CD4-positive, alpha-beta T cell treated with Interleukin-6 at 100 ng/mL for 8 hours (primary cell): ENCODE measurements at places on chromosomes 1 and 21.

- no peak for DNase-seq
Observed at GRCh38 chr1:152448095-152448494, 34.0 kb upstream of the CRNN start.

DNA sequence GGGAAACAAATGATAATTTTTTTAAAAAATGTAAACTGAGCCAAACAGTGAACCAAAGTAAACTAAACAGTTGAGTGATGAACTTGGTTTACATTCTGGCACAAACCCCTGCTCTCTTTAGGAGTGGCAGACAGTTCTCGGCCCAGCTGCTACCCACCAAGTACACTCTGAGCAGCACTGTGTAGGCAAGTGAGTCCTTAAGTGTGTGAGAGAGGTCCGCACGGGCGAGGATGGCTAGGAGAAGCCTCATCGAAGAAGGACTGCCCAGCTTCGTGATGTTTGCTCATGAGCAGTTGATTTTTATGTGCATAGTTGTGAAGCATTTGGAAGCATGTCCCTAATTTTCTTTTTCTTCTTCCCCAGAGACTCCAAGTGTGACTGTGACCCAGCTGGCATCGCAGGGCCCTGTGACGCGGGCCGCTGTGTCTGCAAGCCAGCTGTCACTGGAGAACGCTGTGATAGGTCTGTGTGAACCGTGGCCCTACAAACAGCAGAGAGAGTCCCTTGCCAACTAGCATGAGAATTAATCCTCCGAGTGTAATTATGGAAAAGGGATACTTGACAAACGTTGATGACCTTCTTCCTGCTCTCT is 32.1 kb downstream of the LAMC2 start:
- DNase-seq: no peak

- no peak for DNase-seq
Observed at GRCh38 chr1:82377201-82377884, 576.6 kb downstream of the ADGRL2 start.

- DNase-seq: no peak
Observed at GRCh38 chr1:62978741-62979140, 194.8 kb downstream of the ATG4C start.

DNA sequence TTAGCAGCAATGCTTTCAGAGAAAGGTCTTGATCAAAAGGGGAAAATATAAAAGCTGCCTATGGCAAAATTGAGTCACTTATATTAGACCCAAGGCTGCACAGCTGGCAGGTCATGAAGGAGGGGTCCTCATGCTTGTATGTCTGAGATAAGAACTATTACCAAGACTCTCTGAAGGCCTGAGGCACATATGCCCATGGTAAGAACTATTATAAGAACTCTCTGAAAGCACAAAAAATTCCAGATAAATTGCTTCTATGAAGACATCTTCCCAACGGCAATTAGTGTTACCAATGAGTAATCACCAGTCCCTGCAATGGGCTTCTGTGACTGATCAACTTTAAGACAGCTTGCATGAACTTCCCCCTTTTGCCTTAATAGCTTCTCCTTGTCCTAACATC is 42.8 kb upstream of the LRIF1 start:
- no peak for DNase-seq

- no peak for DNase-seq
Observed at GRCh38 chr1:214896921-214897320, 185.6 kb upstream of the KCNK2 start.

DNA sequence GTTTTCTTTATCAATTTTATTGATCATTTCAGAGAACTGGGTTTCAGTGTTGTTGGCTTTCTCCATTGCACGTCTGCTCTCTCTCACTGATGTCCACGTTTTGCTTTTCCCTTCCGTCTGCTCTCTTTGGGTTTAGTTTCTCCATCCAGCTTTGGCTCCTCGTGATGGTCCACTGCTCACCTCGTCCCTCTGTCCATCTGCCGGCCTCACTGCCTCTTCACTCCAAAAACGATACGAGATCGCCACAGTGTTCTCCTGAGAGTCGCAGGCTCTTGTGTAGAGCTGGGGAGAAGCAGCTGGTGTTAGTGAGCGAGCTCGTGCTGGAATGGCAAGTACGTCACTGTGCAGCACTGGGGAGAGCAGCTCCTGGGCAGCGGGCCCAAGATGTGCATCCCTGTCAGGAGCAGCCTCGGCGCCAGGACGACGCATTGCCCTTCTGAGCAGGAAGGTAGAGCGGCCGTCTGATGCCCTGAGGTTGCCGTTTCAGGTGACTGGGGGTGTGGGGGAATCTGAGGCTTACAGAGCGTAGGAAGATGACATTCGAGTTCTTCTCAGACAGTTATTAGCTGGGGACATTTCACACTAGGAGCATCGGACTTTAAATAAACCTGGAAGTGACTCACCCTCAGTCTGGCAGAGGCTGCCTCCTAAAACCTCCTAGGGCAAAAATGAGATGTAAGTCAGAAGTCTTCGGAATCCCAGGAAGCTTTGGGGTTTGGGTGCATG is 31.4 kb upstream of the PCBP3 start:
- no peak for DNase-seq

GRCh38 chr21:41681939-41682718 is 84.7 kb downstream of the RIPK4 start:
- no peak for DNase-seq

DNA sequence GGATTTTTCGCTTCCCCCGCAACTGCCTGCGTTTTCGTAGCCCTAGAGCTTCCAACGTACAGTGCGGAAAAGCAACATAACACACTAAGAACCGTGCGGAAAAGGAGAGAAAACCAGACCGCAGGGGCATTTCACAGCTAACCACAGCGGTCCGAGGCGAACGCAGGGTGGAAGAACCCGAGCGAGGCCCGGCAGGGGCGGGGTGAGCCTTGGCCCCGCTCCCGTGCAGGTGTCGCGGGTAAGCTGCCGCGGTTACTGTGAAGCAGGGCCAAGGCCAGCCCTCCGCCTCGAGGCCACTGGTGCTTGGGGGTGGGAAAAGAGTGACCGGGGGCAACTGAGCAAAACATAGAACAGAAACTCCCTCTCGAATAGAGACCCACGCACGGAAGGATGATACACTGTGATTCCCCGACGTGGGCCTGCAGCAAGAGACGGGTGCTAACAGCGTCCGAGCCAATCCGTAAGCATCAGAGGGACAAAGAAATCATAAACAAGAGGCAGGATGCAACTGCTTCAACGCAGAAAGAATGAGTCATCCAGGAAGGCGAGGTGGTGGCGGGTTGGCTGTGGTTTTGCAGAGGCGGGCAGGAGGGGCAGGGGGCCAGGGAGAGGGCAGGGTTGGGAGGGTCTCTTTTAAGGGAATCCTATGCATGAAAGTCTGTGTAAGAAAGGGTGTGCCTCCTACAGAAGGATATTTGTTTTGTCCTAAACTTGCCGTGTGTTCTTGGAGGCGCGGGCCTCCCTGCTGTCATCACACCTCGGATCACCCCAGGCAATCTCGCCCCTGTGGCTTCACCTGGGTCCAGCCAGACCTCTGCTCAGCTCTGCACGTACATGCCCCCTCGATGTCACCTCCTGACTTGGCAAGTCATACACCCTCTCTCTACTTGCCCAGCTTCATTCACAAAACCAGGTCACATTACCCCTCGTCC is 7.3 kb downstream of the GNG4 start:
- peak; percentile 70 for DNase-seq

DNA sequence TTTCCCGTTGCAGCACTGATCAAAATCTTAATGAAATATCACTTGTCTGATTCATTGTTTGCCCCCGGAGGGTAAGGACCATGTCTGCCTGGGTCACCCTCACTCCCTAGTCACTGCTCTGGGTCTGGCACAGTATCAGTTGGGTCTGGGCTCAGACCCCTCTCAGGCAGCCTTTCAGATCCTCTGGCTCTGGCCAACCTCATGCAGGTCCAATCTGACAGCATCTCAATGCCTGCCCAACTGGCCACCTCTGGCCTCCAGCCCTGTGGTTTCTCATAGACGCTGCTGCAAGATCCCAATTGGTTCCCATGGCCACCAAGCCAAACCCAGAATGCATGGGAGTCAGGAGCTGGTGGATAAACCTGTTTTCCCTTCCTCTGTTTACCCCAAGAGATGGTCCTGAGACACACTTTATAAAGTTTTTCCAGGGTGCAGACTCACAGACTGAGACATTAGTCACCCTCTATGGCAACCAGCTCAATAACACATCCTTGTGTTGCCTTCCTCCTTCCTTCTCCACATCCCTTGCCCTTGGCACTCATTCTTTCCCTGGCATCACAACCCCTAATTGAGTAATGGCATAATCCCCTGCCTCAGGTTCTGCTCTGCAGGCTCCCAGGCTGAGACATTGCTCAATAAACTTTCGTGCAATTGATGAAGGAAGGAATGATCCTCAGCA is 199.2 kb downstream of the GRIK3 start:
- DNase-seq: no peak

GRCh38 chr1:72915581-72915980 is 633.2 kb upstream of the NEGR1 start:
- DNase-seq: no peak

DNA sequence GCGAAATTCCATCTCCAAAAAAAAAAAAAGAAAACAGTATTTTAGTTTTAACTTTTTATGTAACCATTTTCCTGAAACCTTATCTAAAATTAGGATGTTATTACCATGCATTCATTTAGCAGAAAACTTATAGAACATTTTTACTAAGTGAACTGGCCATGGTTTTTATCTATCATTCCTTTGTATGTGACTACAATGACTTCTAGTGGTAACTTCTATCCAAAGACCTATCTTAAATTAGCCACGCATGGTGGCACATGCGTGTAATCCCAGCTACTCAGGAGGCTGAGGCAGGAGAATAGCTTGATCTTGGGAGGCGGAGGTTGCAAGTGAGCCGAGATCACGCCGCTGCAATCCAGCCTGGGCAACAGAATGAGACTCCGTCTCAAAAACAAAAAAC is 11.4 kb downstream of the GGPS1 start:
- no peak for DNase-seq

- DNase-seq: no peak
Observed at GRCh38 chr1:245698860-245699259, 544.1 kb downstream of the KIF26B start.

DNA sequence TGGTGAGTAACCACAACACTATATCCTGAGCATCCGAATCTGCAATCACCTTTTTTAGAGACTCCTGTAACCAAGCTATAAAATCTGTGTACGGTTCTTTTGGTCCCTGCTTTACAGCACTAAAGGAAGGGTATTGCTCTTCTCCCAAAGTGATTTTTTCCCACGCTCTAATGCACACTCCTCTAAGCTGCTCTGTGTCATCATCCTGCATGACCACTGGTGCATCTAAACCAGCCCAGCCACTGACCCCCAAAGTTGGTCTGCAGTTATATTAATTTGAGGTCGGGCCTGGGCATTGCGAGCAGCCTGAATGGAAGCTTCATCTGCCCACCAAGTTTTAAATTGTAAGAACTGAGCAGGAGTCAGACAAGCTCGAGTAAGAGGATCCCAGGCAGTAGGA is 480.0 kb downstream of the PTPRU start:
- no peak for DNase-seq

DNA sequence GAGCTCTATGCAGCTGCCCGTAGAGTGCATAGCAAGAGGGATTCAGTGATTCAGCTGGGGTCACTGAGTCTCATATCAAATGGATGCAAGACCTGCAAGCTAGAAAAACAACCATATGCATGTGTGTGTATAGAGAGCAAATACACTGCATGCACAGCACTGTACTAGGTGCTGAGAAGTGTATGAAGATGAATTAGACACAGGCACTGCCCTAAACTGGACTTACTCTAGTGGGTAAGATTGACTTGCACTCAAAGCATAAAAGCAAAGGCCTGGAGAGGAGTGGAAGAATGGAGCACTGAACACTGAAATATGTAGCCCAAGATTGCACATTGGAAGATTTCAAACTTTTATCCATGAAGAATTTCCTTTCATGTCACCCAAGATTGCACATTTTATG is 5.5 kb upstream of the GBP1 start:
- no peak for DNase-seq

GRCh38 chr1:61851849-61852669 is 109.8 kb downstream of the PATJ start:
- peak; percentile 50 for DNase-seq

DNA sequence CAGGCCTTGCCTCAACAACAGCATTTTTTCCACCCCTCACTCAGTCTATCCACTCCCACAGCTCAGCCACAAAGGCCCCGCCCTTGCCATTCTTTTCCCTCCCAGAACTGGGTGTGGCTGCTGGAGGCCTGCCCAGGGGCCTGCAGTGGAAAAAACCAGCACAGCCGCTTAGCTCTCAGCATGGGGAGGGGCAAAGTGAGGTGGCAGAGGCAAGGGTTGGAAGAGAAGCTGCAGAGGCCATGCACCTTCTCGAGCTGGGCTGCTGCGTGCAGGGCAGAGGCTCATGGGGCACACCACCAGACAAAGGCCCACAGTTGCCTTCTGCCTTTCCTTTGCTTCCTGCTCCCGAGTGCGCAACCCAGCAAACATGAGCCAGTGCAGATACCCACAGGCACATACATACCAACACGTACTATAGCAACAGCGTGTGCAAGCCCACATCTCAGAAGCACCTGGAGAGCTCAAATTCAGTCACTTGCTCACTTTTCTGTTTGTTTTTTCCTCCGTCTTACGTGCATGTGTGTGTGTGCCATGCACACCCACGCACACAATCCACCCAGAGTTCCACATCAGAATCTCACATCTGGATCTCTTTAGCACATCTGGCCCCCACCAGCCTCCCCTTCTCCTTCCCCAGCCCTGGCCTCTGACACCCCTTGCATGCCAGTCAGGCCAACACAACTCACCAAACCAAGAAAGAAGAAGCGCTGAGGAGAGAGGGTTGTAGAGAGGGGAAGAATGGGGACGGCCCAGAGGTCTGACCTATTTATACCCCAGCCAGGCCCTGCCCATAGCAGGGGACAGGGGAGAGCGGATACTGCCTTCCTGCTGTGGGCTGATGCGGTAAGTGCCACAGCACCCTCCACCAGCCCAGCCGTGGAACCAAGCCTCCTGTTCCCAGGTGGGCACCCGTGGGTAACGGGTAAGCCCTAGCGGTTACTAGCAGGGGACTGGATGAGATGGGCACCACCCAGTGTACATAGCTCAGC is at the start of gene S100A4:
S100A4 (minus strand) TSS at position 740 of the 989 bp plus-strand sequence. CDS start 1,012 bp downstream, outside the sequence.
- DNase-seq: peak; percentile 95

DNA sequence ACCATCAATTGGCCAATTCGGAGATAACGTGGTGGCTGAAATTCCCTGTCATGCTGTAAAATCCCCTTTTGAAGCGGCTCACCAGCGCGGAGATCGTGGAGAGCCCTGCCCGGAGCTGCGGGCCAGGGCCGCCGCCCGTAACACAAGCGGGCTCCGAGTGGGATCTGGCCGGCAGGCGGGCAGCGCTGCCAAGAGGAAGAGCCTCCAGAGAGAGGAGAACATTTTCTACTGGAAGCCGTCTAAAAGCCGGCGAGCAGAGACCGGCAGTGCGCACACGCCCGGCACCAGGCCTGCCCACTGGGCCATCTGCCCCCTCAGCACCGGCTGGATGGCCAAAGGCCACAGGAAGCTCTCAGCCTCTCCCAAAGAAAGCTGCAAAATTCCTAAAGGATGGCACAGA is 15.5 kb downstream of the SSBP3 start:
- DNase-seq: no peak

DNA sequence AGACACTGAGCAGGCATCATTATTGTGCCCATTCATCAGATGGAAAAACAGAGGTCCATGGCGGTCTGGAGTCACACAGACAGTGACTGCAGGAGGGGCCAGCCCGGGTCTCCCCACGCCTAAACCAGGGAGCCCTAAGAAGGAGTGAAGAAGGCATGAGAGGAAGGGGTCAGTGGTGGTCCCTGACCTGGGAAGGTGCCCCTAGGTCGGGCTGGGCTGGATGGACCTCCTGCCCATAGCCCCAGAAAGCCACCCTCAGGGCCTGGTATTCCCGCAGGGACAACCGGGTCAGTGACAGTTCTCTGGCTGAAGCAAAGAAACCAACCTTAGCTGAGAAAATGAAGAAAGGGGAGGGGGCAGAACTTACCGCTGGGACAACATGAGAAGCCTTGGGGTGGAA is 163.4 kb upstream of the C1orf174 start:
- DNase-seq: no peak
